ENCODE measurements at places on chromosomes 3 and 15.
A peak's percentile ranks its signal among the peaks of the same experiment; 100 is the strongest.

DNA sequence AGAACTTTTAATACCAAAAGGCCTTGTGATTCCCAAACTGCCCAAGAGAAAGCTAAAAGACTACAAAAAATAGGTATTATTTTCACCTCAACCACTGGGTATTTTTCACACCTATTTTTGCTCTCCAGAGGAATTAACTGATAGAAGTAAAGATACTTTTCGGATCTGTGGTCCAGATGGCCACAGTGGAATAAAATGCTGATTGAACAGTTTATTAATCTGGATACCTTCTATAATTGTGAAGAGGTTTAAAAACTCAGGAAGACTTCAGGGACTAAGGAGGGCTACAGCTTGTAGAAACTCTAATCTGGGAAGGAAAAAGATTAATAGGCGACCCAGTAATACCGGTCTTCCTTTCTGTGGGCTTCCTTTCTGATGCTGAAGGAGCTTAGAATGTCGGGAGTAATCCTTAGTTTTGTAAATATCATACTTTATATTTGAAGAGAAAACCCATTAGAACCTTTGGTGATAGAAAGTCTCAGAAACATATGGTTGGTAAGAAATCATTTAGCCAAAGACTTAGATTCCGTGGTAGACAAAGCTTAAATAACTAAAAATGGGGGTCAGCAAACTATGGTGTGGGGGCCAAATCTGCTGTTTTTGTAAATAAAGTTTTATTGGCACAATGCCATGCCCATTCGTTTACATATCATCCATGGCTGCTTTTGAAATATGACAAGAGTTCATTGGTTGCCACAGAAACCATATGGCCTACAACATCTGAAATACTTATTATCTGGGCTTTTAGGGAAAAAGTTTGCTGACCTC lies 47.8 kb downstream of the TTC23 start:
- no peak for DNase-seq

DNA sequence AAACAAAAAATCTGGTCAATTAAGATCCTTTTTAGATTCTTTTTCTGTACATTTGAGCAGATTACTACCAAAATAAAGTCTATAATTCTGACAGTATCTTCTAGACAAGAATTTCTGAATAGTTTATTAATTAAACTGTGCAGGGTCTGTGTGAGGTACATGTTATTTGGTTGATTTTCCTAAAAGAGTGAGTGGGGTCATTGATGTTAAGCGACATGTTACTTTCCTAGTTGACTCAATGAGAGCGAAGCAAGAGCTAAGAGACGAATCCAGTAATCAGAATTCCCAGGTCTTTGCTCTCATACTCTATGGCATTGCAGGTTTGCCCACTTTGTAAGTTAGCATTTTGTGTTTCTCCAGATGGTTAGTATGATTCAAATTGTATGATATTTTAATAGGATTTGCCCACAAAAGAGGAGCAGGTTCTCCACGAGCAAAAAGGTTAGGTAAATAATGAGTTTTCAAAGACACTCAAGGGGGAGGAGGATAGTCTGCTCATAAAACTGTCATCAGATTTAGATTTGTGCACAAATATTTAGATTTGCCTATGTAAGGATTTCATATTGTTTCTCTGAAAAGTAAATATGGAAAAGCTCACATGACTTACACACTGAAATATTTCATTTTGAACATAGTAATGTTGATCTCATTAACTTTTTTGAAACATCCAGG lies 217.2 kb upstream of the CGNL1 start:
- no peak for DNase-seq

DNA sequence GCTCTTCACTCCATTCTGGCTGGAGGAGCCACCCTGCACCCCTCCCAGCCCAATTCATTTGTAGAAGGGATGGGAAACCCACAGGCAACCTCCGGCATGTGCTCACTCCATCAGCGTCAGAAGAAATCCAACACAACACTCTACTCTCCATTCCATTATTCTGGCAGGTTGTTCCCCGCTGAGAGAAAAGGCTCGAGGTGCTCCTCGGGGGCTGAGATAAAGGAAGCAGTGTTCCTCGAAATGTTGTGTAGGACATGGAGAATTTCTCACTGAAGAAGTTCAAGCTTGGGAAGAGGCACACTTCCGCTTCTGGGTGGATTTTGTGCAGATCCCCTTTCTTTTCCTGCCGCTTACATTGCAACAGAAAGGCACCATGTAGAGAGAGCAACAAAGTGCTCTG lies 355.0 kb upstream of the CFAP20DC start:
- DNase-seq = no peak

DNA sequence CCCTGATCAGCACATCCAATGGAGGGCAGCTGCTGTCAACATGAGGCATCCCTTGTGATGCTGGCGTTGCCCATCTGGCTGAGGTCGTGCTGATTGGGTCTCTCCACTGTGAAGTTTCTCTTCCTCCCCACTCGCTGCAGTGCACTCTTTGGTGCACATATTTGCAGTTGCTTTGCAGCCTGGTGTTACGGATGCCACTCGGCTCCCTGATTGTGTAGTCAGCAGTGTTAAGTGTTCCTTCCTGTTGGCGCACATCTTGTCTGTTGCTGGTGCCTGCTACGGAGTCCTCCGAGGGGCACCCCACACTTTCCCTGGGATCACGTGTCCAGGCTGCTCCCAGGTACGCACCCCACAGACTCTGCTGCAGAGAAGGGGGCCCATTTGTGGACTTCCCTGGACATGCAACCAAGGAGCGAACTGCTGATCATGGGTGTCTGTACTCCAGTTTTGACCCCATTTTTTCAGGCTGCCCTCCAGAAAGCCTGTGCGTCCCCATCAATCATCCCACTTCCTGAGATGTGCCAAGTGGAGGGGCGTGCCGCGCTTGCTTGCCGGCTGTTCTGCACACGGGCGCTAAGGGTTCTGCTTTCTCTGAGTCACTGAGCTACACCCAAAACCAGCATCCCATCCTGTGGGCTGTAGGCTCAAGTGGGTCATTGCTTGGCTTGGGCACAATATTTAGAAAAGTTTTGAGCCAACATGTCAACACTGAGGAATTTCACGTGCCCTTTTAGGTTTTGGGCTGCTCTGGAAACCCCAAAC lies 98.6 kb downstream of the FBLN2 start:
- DNase-seq = peak; percentile 37

DNA sequence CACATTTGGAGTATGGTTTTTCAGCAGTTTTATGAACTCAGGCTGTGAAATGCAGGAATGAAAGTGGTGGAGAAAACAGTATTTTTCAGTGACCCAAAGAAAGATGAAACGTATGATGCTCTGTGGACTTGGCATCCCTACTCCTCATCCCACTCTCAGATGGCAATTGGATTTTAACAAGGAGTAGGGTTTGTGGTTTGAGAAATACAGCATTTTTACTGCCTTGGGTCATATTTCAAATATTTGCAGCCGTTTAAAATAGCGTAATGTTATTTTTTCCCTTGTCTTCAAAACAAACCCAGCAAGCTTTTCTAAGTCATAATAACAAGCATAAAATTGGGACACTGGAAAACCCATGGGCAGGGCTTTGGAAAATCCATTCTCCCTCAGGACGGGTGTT lies 117.2 kb upstream of the LRIG1 start:
- no peak for DNase-seq

DNA sequence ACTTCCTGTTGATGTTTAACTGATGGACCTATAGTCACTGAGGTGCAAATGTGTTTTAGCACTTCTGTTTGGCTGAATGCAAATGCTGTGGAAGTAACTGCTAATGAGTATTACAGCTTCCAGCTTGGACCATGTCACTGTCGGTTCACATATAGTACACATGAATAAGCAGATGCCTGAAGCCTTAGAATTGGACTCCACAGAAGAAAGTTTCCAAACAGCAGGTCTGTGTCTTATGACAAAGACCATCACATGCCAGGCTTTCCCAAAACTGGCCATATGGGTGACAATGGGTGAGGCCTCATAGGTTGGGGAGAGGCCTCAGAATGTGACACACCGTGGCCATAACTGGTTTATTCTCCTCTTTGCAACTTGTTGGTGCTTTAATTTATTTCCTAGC lies 241.8 kb downstream of the WNT5A start:
- DNase-seq = no peak

DNA sequence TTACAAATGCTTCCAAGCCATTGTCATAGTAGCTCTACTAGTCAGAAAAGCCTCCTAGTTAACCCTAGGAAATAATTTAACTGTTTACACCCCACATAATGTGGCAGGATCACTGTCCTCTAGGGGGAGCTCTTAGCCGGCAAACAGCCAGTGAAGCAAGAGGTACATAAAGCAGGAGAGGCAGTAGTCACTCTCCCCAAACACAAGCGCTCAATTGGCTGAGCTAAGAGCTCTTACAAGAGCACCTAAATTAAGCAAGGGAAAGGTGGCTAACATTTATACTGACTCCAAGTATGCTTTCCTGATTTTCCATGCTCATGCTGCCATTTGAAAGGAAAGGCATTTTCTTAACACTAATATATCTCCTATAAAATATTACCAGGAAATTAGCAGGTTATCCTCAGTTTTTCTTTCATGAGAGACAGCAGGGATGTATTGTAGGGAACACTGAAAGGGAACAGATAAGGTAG lies 37.6 kb downstream of the NCEH1 start:
- peak; percentile 65 for DNase-seq

- no peak for DNase-seq
These were observed 37.6 kb downstream of the TMCC1 start for GRCh38 chr3:129855832-129856419.

DNA sequence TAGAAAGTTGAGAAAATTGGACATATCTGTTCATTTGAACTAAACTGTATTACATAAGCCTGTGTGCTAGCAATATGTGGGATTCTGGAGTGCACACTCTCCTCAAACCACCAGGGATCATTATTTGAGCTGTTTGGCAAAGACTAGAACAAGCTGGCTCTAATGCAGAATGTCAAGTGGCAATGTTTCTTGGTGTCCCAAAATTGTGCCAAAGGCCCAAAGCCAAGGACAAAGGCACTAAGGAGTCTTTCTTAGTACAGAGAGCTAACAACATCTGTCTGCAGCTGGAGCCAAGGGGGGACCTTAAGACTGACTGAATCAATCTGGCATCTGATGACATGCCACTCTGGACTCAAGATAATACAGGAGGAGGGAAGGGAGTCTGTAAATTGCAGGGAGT lies 76.7 kb upstream of the STRIT1 start:
- DNase-seq = no peak

DNA sequence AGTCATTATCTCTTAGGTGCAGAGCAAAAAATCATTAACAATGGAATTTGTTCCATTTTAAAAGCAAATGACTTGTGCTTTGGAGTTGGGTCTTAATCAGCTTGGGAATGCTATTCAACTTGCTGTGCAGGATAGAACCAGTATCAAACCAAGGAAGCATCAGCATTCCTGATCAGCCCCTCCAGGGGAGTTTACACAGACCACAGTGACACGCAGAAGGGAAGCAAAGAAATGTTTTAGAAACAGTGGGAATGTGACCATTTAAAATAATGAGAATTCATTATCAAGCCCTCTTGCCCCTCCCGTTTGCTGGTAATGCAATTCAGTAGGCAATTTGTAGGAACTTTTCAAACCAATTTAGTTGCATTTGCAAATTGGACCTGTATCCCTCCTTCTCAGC lies 155.1 kb downstream of the LRTM1 start:
- no peak for DNase-seq

GRCh38 chr3:157948605-157949383 lies 157.4 kb downstream of the SHOX2 start:
- no peak for DNase-seq

DNA sequence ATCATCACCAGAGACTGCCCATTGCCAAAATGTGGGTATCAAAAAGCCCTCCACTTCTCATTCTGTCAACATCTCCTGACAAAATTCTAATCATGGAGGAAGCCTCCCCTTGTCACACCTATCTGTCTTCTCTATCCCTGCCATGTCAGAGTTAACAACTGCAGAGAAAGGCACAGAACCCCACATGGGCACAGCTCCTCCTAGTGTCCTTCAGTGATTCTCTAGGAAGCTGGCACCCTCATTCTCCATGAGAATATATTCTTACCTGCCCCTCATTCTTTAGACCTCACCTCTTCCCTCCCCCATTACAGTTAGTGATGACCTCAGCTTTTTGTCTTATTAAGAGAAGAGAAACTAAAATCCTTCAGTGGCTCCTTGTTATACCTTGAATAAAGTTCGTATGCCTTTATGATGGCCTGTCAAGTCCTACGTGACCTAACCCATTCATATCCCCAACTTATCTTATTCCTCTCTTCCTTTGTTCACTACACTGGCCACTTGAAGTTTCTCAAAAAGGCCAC lies 44.6 kb downstream of the NME9 start:
- no peak for DNase-seq

All from CD4-positive, alpha-beta T cell treated with Interleukin-17A for 4 hours (primary cell).